Aorta (tissue), 5 donors: ENCODE measurements at places on chromosomes 3 and 15. TPM values are rescaled to one million over a fixed set of nuclear protein-coding genes. Genes with fewer than 3 reads are reported as not detected.

The OR5K2 gene
- total RNA-seq, result not detected

The TOPAZ1 gene
- not detected for total RNA-seq

The SCN11A gene
- 0.16 TPM for total RNA-seq

The RABL3 gene
- 16.6 TPM for total RNA-seq

The ACTRT3 gene
- total RNA-seq, result 1.6 TPM

The RASGRF1 gene
- total RNA-seq, result 0.13 TPM

The TMEM108 gene
- total RNA-seq, result 1.3 TPM

The GOLGA8H gene
- total RNA-seq, result 6.5 TPM

The SYNPR gene
- not detected for total RNA-seq

The AMIGO3 gene
- not detected for total RNA-seq

The TTC14 gene
- 73.6 TPM for total RNA-seq

The TMEM44 gene
- total RNA-seq, result 31.5 TPM

The TUSC7 gene
- not detected for total RNA-seq

The TYRO3 gene
- 9.8 TPM for total RNA-seq

The ATP13A5 gene
- not detected for total RNA-seq

The SPINK8 gene
- not detected for total RNA-seq

The TNFAIP8L3 gene
- total RNA-seq, result 24.5 TPM

The EPHB3 gene
- 9.0 TPM for total RNA-seq

The UBAP1L gene
- 5.4 TPM for total RNA-seq

The PDZRN3 gene
- total RNA-seq, result 62.6 TPM

The C3orf49 gene
- total RNA-seq, result not detected

The SEMA7A gene
- total RNA-seq, result 2.3 TPM

The SOX14 gene
- not detected for total RNA-seq

The TEX55 gene
- total RNA-seq, result not detected

The FBXL22 gene
- 18.6 TPM for total RNA-seq

The ILDR1 gene
- not detected for total RNA-seq

The DNASE1L3 gene
- total RNA-seq, result 4.3 TPM

The HIGD2B gene
- total RNA-seq, result not detected

The AHSG gene
- total RNA-seq, result not detected

The CMTM8 gene
- 6.8 TPM for total RNA-seq
